Stimulated activated CD4-positive, alpha-beta T cell treated with anti-CD3 and anti-CD28 coated beads, Interleukin-4, amount 100 ng/mL, for 24 hours (primary cell): ENCODE measurements at places on chromosomes 1 and 21.

DNA sequence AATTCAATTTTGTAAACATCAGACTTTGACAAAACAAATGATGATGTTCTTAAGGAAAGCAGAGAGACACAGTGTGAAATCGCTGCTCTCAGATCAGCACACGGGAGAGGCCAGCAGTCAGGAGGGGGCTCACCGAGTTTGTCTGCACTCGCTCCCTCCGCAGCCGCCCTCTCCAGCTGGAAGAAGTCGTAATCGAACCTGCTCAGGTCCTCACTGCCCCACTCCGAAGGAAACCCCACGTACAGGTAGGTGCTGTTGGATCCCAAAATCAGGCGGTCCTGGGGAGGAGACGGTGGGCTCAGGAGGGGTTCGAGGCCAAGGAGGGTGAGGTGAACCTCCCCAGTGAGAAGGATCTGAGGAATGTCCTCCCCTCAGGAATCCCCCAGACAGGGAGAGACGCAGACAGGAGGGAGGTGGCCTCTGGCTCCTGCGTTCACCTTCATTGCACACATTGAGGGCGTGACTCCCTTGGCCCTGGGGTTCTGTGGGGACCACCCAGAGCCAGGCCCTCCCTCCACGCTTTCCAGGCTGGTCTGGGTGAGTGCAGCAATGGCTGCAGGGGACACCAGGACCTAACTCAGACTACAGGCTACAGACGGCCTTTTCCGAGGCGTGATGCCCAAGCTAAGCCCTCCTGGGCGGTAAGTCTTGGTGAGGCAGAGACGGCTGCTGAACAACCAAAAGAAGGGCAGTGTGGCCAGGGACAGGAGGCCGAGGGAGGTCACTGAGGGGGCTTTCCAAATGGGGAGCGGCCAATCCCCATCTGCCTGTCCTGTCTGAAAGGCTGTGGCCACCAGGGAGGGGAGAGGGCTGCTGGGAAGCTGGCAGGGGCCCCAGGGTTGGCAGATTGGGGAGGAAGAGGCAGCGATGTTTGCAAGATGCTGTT, 65.5 kb downstream of the SCCPDH start:
- DNase-seq, result no peak

DNA sequence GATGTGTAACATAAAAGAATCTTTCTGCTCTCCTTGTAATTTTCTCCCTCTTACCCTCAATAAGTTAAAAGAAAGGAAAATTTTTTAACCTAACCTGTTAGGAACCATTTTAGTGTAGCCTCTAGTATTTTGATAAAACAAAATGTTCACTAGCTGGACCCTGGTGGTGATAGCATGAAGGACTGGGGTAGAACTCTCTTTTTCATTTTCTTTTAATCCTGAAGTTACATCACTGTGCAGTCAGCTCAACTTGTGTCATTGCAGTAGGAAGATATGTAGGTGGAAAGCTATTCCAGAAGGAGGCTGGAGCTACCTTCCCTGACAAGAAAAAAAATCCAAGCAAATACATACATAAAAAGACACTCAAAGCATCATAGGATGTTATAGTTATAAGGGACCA, 39.3 kb downstream of the NFIA start:
- DNase-seq, result no peak

DNA sequence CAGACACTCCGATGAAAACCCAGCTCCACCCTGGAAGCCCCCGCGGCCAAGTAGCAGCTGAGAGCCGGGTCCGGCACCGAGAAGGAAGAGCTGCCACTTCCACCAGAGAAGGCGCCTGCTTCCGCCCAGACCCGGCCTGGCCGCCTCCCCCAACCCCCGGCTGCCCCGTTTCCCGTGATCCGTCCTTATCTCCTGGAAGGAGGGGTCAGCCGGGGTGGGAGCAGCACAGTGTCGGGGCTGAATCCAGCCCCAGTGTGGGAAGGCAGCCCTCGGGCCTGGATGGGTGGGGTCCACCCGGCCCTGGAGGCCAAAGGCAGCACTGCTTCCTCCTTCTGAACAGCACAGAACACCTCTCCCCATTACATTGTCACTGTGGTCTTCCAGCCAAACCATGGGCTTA, 69.4 kb downstream of the MEGF6 start:
- DNase-seq, result no peak

GRCh38 chr1:225824533-225824941, 14.6 kb downstream of the EPHX1 start:
- no peak for DNase-seq

DNA sequence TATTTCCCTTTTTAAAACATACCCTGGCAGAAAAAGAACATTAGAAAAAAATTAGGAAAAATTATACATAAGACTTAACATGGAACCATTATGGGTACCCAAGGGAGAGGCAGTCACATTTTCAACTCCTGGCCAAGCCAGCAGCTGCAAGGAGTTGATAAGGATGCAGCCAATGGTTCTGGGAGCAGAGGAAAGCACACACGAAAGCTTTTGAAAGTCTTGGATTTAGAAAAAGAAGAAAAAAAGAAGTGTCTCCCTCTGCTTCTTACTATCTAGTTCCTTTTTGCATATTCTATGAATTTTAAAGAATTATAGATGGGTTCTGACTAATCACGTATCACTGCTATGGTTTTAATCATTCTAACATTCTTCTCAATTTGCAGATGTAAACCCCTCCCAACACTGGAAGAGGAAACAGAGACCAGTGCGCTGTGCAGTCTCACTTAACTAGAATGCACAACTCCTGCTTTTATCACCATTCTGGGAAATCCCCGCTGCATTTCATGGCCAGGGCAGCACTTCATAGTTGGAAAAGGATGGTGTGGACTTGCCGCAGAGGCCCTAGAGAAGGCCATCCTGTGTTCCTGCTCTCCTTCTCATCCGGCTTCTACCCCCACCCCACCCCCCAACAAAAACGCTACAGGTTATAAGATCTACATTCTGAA, 2.7 kb upstream of the CD58 start:
- no peak for DNase-seq

DNA sequence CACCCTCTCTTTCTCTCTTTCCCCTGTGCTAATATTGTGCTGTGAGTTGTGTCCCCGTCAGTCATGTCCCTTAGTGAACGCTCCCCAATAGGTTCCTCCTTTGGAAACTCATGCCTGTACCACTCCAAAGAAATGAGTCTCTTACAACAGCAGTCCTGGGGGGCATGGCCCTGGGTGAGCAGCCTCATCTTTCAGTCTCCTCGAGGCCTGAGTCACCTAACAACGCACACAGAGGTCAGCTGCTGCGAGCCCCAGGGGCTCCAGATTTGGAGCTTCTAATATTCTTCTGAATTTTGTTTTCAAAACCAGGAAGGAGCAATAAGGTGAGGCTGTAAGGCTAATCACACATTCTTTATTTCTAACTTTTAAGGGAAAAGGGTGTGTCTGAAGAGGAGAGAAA, 30.5 kb upstream of the ZBTB8A start:
- DNase-seq, result no peak

GRCh38 chr1:77394166-77394565, 112.3 kb downstream of the AK5 start:
- no peak for DNase-seq

GRCh38 chr1:248778906-248779305, 23.3 kb upstream of the LYPD8 start:
- no peak for DNase-seq

GRCh38 chr1:79310609-79311008, 304.1 kb upstream of the ADGRL4 start:
- no peak for DNase-seq
